ENCODE measurements at places on chromosomes 5 and 9. TPM values are rescaled to one million over a fixed set of nuclear protein-coding genes. Genes with fewer than 3 reads are reported as not detected.

DNA sequence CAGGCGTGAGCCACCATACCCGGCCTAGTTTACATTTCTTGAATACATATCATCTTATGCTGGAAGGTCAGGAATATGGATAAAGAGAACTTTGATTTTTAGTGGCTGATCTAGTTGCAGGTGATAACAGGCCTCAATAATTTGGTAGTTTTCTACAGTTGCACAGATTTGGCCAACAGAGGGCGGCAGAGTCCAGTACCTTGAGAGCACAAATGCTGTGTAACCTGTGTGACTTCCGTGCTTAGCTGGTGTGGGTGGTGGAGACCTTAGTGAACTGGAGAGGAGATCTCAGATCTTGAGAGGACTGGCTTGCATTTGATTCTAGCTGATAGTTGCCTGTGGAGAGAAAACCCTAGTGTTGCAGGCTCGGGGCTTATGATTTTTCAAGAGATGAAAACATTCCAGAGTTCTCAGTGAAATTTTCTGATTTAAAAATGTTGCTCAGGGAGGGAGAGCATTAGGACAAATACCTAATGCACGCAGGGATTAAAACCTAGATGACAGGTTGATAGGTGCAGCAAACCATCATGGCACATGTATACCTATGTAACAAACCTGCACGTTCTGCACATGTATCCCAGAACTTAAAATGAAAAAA, 17.4 kb upstream of the GPR151 start:
- no peaks in the 10 kb centered on the region for H3K27me3 ChIP-seq
- no peak overlapping the region for H3K4me3 ChIP-seq
- H3K36me3 ChIP-seq: no peaks in the 10 kb centered on the region
- H3K4me1 ChIP-seq: peaks cover 7% of the 10 kb centered on the region

DNA sequence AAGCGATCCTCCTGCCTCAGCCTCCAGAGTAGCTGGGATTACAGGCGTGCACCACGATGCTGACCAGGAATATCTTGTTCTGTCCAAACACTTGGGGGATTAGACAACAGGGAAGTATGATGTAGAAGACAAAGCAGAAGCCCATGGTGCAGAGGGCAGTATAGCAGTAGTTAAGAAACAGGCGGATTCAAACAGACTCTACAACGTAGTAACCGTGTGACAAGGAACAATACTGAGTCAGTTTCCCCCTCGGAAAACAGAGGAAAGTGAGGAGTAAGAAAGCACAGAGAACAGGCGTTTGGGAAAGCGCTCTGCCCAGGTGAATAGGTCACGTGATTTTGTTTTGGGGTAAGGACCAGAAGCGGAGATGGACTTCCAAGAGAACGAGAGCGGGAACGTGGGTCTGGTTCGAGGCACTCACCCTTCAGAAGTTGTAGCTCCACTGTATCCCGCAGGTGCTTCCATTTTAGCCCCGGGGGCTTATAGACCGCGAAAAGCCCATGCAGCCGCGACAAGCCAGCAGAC, 306 bp downstream of the TRUB2 start:
- no peaks in the 10 kb centered on the region for H3K27me3 ChIP-seq
- peak overlapping the region; percentile 97 for H3K27ac ChIP-seq
- peaks cover 42% of the 10 kb centered on the region for H3K36me3 ChIP-seq
- H3K4me3 ChIP-seq: peak overlapping the region; percentile 92
- DNase-seq: no peak
- peaks cover 19% of the 10 kb centered on the region for H3K4me1 ChIP-seq

GRCh38 chr9:121216271-121216805, 14.7 kb upstream of the RAB14 start:
- H3K27ac ChIP-seq: no peak overlapping the region
- H3K4me3 ChIP-seq: no peak overlapping the region
- DNase-seq: no peak

DNA sequence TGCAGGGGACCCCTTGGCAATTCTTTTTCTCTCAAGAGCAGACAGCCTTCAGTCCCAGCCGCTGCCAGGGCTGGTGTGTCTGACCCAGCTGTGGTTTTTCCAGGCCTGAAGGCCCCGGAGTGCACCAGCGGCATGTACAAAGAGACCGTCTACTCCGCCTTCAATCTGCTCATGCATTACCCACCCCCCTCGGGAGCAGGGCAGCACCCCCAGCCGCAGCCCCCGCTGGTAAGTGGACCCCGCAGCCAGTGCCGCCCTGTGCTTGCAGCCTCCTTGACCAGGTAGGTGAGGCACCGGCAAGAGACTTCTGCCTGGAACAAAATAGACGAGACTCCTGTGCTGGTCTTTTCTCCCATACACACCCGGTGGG, 1.3 kb downstream of the TCF7 start:
- DNase-seq: no peak
- peak overlapping the region; percentile 62 for H3K4me3 ChIP-seq
- H3K4me1 ChIP-seq: peaks cover 24% of the 10 kb centered on the region
- H3K27me3 ChIP-seq: peaks cover 10% of the 10 kb centered on the region
- H3K36me3 ChIP-seq: peaks cover 5% of the 10 kb centered on the region
- no peak overlapping the region for H3K27ac ChIP-seq

GRCh38 chr9:129506892-129507291, 114.0 kb downstream of the C9orf50 start:
- H3K36me3 ChIP-seq: no peaks in the 10 kb centered on the region
- peaks cover 3% of the 10 kb centered on the region for H3K4me1 ChIP-seq
- H3K27me3 ChIP-seq: peaks cover 2% of the 10 kb centered on the region

GRCh38 chr5:169395136-169395535, 94.2 kb upstream of the SLIT3 start:
- H3K27ac ChIP-seq: no peak overlapping the region
- peaks cover 10% of the 10 kb centered on the region for H3K27me3 ChIP-seq
- no peaks in the 10 kb centered on the region for H3K4me1 ChIP-seq
- H3K36me3 ChIP-seq: no peaks in the 10 kb centered on the region
- no peak for DNase-seq

DNA sequence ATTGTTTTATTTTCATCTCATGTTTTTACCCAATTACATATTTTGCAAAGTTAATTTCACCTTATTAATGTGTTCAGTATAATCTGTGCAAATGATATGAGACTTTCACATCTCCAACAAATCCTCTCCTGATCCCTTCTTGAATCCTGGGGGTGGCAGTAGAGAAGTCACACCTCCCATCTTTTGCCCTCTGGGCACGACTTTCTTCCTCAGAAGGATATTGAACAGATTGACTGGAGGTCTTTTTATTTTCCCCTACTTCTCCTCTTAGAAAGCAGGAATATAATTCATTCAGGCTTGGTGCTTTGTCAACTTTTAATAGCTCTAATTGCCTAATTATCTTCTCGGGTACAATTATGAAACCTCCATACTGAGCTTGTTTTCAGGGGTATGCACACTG, 1037.1 kb upstream of the NUDT12 start:
- H3K27ac ChIP-seq: no peak overlapping the region
- no peak overlapping the region for H3K4me3 ChIP-seq
- H3K4me1 ChIP-seq: no peaks in the 10 kb centered on the region
- H3K27me3 ChIP-seq: no peaks in the 10 kb centered on the region

DNA sequence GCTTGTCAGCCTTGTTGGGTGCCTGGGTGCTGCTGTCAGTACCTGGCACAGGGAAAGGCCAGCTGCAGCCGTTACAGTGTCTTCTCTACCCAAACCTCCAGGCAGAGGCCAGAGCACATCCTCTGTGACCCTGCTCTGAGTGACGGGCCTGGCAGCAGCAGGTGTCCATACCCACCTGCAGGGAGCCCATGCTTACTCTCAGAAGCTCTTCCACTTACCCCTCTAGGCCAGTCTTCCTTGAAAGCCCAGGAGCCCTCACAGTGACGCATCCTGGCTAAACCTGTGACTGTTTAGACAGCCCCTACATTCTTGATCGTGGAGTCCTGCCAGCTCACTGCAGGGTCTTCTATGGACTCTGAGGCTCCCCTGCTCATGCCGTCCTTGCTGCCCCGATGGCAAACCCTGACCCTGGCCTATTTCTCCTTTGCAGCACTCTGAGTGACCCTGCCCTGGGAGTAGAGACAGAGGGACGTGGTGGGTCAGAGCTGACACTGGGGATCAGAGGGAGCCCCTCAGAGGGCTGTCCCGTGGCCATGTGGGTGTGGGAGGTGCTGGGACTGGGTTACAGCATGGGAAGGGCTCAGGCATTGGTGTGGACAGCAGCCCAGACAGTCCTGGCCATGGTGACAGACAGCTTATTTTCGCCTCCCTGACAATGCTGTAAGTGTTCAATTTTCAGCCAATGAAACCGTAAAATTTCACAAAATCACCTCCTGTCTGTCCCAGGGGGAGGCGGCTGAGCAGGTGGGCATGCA, 67.6 kb upstream of the RNF130 start:
- H3K4me1 ChIP-seq: no peaks in the 10 kb centered on the region
- DNase-seq: no peak
- peaks cover 13% of the 10 kb centered on the region for H3K27me3 ChIP-seq
- H3K4me3 ChIP-seq: no peak overlapping the region

EGFL7 gene
- not detected for total RNA-seq

GRCh38 chr9:77748214-77748772, 100.2 kb upstream of the GNA14 start:
- no peaks in the 10 kb centered on the region for H3K4me1 ChIP-seq
- H3K4me3 ChIP-seq: no peak overlapping the region
- no peak for DNase-seq
- H3K27me3 ChIP-seq: peaks cover 4% of the 10 kb centered on the region
- no peak overlapping the region for H3K27ac ChIP-seq
- H3K36me3 ChIP-seq: no peaks in the 10 kb centered on the region

DNA sequence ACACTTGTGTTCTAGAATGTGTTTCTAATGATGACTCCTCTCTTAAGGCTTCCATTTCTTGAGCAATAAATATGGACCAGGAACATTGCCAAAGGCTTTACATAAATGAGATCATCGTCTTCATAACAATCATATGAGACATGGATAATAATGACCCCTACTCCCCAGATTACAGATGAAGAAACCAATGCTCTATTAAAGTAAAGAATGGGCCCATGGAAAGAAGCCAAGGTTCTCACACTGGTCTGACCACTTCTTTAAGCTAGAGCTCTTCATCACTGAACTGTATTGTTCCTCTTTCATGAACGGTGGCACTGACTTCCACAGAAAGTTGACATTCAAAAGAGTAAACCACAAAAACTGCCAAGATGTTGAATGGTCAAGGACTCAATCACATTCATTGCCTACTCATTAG, 65.3 kb downstream of the MARCHF3 start:
- no peaks in the 10 kb centered on the region for H3K36me3 ChIP-seq
- H3K4me1 ChIP-seq: peaks cover 64% of the 10 kb centered on the region
- H3K27ac ChIP-seq: peak overlapping the region; percentile 42
- no peak for DNase-seq
- H3K27me3 ChIP-seq: no peaks in the 10 kb centered on the region

GRCh38 chr5:176772271-176773210, 37.8 kb upstream of the UNC5A start:
- no peak for DNase-seq
- peaks cover 27% of the 10 kb centered on the region for H3K27me3 ChIP-seq
- H3K4me1 ChIP-seq: no peaks in the 10 kb centered on the region
- H3K4me3 ChIP-seq: no peak overlapping the region
- H3K27ac ChIP-seq: no peak overlapping the region

PIP5K1B gene
- total RNA-seq: 17.1 TPM

- peaks cover 35% of the 10 kb centered on the region for H3K4me1 ChIP-seq
- no peaks in the 10 kb centered on the region for H3K27me3 ChIP-seq
- peak overlapping the region; percentile 88 for H3K4me3 ChIP-seq
- H3K27ac ChIP-seq: no peak overlapping the region
- peaks cover 30% of the 10 kb centered on the region for H3K36me3 ChIP-seq
Observed at GRCh38 chr9:134136996-134137299, 1.1 kb downstream of the WDR5 start.

TPPP gene
- total RNA-seq: 0.04 TPM

GRCh38 chr5:64853777-64854176, 85.0 kb downstream of the CWC27 start:
- DNase-seq: no peak
- no peaks in the 10 kb centered on the region for H3K27me3 ChIP-seq
- peaks cover 23% of the 10 kb centered on the region for H3K36me3 ChIP-seq
- no peak overlapping the region for H3K4me3 ChIP-seq
- no peaks in the 10 kb centered on the region for H3K4me1 ChIP-seq

IFNB1 gene
- not detected for total RNA-seq

PCDHB15 gene
- not detected for total RNA-seq

DNA sequence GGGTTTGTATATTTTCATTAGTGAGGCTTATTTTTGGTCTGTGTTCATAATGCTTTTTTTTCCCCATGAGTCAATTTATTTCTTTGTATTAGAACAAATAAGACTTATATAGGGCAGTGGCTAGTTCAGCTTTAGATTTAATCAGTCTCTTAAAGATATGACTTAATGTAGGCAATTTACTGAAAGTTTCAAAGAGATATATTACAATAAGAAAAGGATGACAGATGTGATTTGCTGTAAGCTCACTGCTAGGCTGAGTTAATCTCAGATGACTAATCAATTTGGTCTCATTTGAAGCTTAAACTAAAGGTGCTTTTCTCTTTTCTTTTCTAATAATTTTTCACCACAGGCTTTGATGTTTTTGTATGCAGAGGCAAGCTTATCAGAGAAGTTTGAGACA, 291.8 kb upstream of the DAP start:
- no peaks in the 10 kb centered on the region for H3K27me3 ChIP-seq
- no peaks in the 10 kb centered on the region for H3K36me3 ChIP-seq

DNA sequence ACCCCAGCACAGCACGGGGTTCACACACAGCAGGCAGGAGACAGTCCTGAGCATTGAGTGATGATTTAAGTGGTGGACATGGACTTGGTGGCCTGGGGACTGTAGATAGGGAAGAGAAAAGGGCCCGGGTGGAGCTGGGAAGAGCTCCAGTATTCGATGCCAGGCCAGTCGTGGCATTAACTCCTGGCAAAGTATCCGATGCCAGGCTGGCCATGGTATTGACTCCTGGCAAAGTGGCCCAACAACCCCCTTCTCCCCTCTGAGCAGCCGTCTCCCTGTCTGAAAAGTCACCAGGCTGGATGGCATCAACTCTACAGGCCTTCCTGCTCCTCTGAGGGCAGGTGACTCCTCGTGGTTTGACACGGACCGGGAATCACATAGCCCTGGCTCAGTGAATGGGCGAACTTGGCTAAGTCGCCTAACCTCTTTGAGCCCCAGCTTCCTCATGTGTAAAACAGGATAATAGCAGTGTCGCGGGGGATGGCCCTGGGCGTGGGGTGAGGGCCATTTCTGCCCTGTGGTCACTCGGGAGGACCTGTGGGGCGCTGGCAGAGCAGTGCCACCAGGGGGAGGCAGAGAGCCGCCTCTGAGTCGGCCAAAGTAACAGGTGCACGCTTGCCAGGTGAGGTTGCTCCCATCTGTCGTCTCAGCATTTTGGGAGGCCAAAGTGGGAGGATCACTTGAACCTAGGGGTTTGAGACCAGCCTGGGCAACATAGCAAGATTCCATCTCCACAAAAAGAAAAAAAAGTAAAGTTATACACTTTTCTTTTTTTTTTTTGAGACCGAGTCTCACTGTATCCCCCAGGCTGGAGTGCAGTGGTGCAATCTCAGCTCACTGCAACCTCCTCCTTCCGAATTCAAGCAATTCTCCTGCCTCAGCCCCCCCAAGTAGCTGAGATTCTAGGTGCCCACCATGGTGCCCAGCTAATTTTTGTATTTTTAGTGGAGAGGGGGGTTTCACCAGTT, 5.7 kb upstream of the SEC16A start:
- peak; percentile 74 for DNase-seq
- no peak overlapping the region for H3K27ac ChIP-seq
- no peak overlapping the region for H3K4me3 ChIP-seq
- H3K4me1 ChIP-seq: peaks cover 8% of the 10 kb centered on the region
- H3K27me3 ChIP-seq: no peaks in the 10 kb centered on the region

- no peaks in the 10 kb centered on the region for H3K36me3 ChIP-seq
- peaks cover 19% of the 10 kb centered on the region for H3K4me1 ChIP-seq
- DNase-seq: no peak
- no peak overlapping the region for H3K27ac ChIP-seq
Observed at GRCh38 chr9:86945728-86946200, 1.5 kb downstream of the GAS1 start.

CATSPER3 gene
- total RNA-seq: 0.98 TPM

- no peak overlapping the region for H3K4me3 ChIP-seq
- H3K36me3 ChIP-seq: no peaks in the 10 kb centered on the region
- DNase-seq: no peak
Observed at GRCh38 chr5:178496642-178497041, 93.6 kb downstream of the COL23A1 start.
